ENCODE measurements at places on chromosomes 16 and 17. TPM values are rescaled to one million over a fixed set of nuclear protein-coding genes. Genes with fewer than 3 reads are reported as not detected.
A peak's percentile ranks its signal among the peaks of the same experiment; 100 is the strongest.

DNA sequence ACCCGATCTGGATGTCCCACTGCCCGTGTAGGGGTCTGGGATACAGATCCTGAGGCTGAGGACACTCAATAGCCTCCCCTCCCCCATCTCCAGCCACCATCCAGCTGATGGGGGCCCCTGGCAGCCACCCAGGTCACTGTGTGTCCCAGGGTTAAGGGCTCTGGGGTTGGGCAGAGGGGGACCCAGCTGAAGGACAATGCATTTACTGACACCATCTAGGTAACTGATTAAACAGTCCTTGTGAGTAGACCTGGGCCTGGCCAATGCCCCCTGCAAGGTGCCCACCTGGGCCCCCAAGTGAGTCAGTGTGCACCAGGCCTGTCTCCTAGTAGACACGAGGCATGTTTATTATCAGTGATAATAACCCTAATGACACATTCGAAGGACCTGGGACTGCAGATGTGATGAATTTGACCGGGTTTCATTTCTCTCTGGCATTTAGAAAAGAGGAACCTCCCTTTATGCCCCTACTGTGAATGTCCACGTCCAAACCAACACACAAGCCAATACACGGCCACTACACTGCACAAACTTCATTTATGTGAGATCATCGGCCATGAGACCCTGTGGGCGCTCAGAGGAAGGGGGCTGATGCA lies 261.9 kb upstream of the FOXF1 start:
- no peak for DNase-seq

GRCh38 chr17:59964482-59965328 lies at the start of gene RNFT1:
TSS of gene RNFT1 (minus strand) at chr17:59964740. CDS start at chr17:59964663, 77 bp downstream.
- DNase-seq: peak; percentile 86

SLC2A4 gene
- total RNA-seq: 1.9 TPM

DNA sequence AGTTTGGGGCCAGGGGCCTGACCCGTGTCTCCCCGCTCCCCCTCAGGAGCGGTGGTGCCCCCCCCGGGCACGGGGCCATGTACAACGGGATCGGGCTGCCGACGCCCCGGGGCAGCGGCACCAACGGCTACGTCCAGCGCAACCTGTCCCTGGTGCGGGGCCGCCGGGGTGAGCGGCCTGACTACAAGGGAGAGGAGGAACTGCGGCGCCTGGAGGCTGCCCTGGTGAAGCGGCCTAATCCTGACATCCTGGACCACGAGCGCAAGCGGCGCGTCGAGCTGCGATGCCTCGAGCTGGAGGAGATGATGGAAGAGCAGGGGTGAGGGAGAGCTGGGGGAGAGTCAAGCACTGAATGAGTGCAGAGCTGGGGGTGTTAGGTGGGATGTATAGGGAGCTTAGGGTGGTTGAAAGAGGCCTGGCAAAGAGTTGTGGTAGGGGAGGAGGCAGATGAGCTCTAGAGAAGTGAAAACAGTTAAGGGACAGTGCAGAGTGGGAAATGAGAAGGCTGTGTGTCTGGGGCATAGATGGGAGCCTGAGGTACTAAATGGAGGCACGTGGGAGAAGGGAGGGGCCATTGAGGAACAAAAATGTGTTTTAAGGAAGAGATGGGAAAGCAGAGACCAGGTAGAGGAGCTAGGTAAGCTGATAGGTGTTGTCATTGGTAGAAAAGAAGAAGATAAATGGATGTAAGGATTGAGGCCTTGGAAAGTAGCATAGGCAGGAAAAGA lies 4.0 kb downstream of the SRRM2 start:
- no peak for DNase-seq

CBX4 gene
- total RNA-seq: 31.8 TPM

DNA sequence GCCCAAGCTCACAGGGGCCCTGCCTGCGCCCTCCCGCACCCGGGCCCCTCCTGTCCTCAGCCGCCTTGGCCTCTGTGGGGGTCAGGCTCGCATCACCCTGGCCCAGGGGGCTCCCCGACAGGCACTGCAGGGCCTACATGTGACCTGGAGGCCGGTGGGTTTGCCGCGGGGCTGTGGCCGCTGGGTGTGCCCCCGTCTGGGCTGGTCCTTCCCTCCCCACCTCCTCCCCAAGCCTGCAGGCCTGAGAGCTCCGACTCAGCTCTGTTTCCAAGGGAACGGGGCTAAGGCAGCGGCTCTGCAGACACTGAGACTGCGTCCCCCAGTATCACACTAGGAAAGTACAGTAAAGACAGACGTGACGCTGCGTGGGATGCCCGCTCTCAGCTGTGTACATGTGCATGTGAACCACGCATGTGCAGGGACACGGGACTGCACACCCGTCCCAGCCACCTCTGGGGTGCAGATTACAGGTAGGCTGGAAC lies 16.5 kb upstream of the WDR45B start:
- DNase-seq: no peak

GRCh38 chr17:52546990-52547389 lies 388.5 kb upstream of the CA10 start:
- no peak for DNase-seq

FBXO31 gene
- 21.3 TPM for total RNA-seq

GRCh38 chr16:11520442-11520841 lies 66.3 kb downstream of the LITAF start:
- no peak for DNase-seq

- DNase-seq: no peak
These were observed 12.7 kb downstream of the MSI2 start for GRCh38 chr17:57269052-57269451.

DNA sequence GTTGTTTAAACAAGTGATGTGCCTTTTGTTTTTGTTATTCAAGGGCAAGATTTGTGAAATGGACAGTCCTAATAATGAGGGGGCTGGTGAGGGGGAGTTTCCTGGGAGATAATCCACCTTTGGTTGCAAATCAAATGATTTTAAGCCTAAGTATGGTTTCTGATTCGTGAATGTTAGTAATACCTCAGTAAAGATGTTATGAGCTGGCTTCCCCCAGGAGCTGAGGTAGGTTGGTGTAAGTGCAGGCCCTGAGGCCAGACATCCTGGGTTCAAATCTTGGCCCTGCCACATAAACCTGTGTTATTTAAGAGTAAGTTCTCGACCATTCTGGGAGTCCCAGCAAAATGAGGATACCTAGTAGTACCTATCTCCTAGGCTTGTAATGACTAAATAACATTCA lies 1.5 kb downstream of the SNX29 start:
- DNase-seq: no peak

GRCh38 chr16:66670691-66671388 lies 25.7 kb downstream of the CMTM4 start:
- no peak for DNase-seq

GRCh38 chr17:47717261-47717697 lies 15.8 kb upstream of the TBX21 start:
- peak; percentile 42 for DNase-seq

DNA sequence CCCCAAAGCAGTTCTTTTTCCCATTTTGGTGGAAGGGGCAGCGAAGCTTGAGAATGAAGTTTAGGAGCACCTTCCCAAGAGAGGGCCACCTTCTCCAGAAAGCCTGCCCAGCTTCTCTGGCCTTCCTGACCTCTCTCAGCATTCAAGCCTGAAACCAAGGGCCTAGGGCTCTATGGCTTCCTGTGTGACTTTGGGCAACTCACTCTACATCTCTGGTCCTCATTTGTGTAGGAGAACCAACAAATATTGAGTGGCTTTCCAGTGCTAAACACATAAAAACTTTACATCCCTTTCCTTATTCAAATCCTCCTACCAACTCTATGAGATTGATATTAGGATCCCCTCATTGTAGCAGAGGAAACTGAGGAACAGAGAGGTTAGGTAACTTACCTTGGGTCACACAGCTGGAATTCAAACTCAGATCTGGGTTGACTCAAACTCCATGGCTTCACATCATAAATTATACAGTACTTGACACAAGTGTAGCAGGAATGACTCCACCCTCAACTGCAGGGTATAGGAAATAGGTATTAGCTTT lies 32.0 kb upstream of the MYO18A start:
- no peak for DNase-seq

- no peak for DNase-seq
These were observed 935 bp downstream of the USP32 start for GRCh38 chr17:60390925-60391470.

EVPLL gene
- not detected for total RNA-seq

OR4D1 gene
- 0.81 TPM for total RNA-seq

- no peak for DNase-seq
These were observed 27.9 kb upstream of the DBNDD1 start for GRCh38 chr16:90046971-90047713.

DNA sequence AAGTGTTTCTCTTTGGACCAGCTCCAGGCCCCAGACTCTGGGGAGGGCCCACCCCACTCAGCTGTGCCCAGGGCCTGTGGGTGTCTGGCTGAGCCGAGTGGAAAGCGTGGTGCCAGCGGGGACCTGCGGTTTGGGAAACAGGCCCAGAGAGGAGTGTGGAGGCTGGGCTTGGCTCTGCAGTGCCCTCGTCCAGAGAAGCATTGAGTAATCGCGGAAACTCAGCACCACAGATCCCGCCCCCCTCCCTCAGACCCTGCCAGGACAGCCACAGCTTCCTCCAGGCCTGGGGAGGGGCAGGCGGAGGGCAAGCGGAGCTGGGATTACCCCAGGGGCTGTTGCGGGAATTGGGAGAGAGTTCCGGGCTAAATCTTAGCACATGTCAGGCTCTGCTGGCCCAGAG lies 14.6 kb upstream of the PITPNA start:
- no peak for DNase-seq

DNA sequence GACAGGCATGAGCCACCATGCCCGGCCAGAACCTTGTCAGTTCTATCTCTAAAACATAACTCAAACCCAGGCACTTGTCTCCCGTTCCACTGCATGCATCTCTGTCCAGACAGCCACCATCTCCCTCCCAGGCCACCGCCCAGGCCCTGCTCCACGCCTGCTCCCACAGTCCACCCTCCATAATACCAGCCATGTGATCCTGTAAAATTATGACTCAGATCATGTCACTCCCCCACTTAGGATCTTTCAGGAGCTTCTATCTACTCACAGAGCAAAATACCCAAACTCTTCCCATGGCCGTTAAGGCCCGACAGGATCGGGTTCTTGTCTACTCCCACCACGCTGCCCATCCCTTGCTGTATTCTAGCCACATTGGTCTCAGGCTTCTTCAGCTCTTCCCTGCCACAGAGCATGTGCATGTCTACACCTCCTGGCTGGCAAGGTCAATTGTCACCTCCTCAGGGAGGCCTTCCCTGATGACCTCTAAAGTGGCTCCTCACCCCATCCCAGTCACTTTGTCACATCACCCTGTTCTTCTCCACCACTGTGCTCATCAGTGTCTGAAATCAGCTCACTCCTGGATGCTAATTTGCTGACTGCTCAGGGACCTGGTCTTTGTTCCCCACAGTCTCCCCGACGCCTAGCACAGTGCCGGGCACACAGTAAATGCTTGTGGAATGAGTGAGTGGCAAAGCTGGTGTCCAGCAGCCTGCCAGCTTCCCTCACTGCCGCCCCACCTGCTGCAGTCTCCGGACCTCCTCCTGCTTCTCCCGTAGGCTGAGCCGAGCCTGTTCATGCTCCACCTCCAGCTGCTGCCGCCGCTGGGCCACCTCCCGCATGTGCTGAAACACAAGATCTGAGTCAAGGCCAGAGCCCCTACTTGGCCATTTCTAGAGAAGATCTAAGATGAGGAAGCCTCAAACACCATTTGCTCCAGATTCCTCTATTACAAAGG lies 6.7 kb downstream of the TSPOAP1 start:
- DNase-seq: no peak

- DNase-seq: no peak
These were observed 229.8 kb downstream of the KATNIP start for GRCh38 chr16:27779641-27780164.

GRCh38 chr16:23174622-23175021 lies 7.9 kb upstream of the SCNN1G start:
- DNase-seq: no peak

GRCh38 chr17:50151937-50152547 lies 1.6 kb upstream of the PPP1R9B start:
- DNase-seq: no peak

SNAI3 gene
- 6.7 TPM for total RNA-seq

DNAAF1 gene
- total RNA-seq: under 0.01 TPM

SLC4A1 gene
- 0.81 TPM for total RNA-seq

DNA sequence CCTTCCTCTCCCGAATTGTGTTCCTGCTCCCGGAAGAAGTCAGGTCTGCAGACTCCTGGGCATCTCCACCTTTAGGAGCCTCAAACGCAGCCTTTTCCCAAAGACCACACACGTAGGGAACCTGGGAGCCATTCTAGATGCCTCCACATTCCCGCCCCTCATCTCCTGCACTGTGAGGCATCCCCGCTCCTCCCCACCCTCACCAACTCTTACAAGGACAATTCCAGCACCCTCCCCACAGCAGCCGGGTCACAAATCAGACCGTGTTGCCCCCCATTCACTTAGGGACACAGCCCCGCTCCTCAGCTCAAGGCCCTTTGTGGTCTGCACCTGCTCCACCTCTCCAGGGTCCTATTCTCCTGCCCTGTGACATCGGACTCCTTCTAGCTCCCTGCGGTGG lies 49.6 kb downstream of the ABR start:
- no peak for DNase-seq

PLCG2 gene
- 70.3 TPM for total RNA-seq

- DNase-seq: no peak
These were observed 45.2 kb downstream of the TBC1D26 start for GRCh38 chr17:15777297-15777696.

GRCh38 chr16:72109300-72109699 lies 15.7 kb downstream of the DHX38 start:
- no peak for DNase-seq

GRCh38 chr16:84209989-84210388 lies 19.0 kb downstream of the ADAD2 start:
- DNase-seq: no peak

DLG4 gene
- 26.9 TPM for total RNA-seq

SLC12A3 gene
- total RNA-seq: not detected

BCAR1 gene
- total RNA-seq: under 0.01 TPM

TEKT5 gene
- total RNA-seq: under 0.01 TPM

GRCh38 chr16:19127674-19128131 lies 13.9 kb downstream of the ITPRIPL2 start:
- DNase-seq: no peak

DNA sequence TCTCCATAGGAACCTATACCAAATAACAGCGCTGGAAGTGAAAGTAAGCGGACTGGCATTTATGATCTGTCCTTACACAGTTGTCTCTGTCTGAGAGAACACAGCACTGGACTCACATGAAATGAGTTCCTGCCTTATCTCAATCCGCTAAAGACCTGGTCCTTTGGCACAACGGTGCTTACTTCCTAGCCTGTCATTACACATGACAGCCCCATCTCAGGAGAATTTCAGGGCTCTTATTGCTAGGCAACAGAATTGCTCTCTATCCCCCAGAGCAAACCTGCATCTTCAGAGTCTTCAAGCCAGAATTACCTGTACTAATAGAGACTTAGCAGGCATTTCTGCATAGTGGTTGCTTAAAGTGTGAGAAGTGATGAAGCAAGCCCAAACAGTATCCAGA lies 4.3 kb downstream of the KCNJ2 start:
- no peak for DNase-seq

DNA sequence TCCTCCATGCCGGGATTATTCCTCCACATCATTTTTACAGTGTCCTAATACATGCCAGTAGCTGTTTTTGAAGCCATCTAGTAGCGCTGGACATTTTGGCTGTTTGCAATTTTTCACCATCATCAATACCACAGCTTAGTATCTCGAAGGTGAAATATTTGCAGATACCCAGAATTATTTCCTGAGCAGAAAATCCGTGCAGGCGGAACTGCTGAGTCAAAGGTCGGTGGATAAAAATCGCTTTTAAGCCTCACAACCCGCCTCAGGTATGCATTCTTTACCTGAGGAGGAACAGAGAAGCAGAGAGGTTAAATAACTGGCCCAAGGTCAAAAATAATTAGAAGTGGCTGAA lies 584 bp upstream of the TNRC6A start:
- DNase-seq: peak; percentile 8

All from hematopoietic multipotent progenitor cell (in vitro differentiated cells).